ENCODE measurements at places on chromosomes 1 and 21.

- peak; percentile 47 for DNase-seq
Observed at GRCh38 chr1:79040424-79041082, 34.0 kb upstream of the ADGRL4 start.

DNA sequence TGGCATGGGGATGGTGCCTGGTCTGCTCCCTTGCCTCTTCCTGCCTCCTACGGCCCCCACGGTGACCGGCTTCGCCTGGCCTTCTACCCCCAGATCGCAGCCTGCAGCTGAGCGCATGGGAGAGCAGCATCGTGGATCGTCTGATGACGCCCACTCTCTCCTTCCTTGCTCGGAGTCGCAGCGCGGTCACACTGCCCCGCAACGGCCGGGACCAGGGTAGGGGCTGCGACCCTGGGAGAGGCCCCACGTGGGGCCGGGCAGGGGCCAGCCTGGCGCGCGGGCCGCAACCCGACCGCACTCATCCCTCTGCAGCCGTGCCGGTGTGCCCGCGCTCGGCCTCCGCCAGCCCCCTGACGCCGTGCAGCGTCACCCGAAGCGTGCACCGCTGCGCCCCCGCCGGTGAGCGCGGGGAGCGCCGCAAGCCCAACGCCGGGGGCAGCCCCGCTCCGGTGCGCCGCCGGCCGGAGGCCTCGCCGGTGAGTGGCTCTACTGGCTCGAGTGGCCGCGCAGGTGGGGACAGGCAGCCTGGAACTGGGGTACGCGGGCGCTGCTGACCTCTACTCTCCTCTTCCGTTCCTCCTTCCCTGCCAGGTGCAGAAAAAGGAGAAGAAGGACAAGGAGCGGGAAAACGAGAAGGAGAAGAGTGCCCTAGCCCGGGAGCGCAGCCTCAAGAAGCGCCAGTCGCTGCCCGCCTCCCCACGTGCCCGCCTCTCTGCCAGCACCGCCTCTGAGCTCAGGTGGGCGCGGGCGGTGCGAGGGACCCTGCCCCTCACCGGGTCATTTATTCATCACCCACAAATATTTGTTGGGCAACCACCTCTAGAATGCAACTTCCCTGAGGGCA, 20.4 kb downstream of the MAP7D1 start:
- DNase-seq, result no peak

DNA sequence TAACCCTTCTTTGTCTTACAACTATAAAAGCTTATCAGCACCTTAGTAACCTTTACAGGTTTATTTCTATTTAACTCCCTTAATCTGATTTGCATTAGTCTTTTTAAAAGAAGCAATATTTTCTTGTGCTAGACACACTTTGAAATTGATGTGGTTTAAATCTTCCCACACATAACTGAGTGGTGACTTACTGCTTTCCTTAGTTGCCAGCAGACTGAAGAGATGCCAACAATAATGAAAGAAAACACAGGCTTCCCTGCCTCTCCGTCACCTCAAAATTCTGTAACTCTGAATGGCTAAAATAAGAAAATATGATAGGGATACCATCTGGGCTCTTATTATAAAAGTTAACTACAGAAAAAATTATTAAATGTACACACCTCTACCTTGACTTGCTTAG, 196.8 kb downstream of the PTBP2 start:
- peak; percentile 81 for DNase-seq

DNA sequence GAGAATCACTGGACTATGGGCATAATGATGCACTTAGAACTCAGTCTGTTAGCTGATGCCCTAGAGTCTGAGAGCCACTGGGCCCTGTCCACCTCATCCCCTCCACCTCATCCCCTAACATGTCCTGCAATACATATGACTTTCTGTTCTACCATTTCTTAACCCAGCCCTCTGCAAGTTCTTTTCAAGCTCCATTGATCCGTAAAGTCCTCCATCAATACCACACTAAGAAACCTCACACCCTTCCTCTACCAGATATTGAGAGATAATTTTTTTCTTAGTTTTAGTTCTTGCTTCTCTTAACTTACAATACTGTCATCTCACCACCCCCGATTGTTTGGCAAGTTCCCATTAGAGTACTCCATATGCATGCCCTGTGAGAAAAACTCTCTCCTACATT, 22.1 kb downstream of the FCRL4 start:
- no peak for DNase-seq

DNA sequence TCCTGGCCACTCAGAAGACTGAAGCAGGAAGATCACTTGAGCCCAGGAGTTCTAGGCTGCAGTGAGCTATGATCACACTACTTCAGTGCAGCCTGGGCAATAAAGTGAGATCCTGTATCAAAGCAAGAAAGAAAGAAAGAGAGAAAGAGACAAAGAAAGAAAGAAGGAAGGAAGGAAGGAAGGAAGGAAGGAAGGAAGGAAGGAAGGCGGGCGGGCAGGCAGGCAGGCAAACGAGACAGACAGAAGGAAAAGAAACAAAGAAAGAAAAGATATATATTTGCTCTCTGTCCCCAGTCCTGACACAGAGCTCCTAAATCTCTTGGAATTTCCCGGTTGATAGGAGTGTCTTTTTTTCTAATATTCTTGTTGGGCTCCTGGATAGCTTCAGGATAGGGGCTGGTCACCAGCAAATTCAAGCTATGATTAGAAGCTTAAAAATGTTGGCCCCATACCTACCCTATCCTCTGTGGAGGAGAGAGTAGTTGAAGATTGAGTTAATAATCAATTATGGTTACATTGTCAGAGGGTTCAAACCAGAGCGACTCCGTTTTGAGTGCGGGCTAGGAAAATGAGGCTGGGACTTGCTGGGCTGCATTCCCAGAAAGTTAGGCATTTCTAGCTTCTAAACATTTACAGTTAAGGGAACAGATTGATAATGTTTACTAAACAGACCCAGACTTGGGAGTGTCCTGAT, 3.3 kb upstream of the MIGA1 start:
- no peak for DNase-seq

GRCh38 chr21:43866659-43867331, 1.8 kb downstream of the AGPAT3 start:
- no peak for DNase-seq

DNA sequence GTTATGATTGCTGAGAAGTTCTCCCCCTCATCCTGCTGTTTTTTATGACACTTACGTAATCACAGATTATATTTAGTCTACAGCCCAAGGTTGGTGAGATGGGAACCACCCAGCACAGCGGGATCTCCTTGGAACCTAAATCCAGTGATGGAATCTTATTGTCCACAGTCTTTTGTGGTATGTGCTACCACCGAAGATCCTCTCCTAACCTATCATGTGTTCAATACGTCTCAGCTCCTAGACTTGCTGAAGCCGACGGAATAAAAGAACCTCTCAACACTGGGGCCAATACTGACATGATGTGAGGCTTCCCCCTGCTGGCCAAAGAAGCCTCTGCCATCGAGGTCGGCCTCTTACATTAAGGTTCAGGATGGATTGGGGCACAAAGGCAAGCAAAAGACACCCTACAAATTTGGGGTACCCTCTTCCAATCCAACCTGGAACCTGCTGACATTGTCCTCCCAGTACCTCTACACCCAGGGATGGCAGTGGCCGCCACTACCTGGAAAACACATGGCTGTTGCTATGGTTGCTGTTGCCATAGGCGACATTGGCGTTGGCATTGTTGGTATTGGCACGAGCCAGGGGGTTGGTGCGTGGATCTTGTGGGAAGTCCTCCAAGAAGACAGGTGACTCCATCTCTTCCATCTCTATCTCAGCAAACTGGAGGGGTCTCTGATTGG, 19.4 kb upstream of the KIF21B start:
- peak; percentile 83 for DNase-seq

- no peak for DNase-seq
Observed at GRCh38 chr1:54583307-54583686, 35.3 kb downstream of the ACOT11 start.

DNA sequence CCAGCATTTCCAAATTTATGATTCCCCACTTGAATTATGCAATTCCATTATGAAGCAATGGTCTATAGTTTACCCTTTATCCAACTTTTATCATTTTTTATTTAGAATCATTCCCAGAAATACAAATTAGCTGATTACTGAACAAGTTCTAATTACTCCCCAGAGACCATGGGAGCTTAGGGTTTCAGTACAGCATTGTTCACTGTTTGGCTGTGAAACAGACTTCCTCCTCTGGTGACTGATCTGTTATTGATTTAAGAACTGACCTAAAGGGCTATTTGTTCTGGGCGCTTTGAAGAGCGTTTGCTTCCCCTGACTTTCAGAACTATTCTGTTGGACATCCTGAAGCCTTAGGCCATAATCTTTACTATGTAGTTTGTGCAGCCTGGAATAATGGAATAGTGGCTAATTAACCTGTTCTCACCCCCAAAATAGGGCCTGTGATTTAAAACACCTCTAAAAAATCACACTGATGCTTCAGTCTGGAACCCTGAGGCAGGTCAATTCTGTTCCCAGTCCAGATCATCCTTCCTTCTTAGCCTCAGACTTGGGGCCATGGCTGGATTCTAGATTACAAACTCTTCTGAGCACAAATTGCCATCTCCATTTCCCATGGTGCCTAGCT, 58.7 kb downstream of the ALG14 start:
- DNase-seq, result no peak

- DNase-seq, result peak; percentile 80
Observed at GRCh38 chr1:31745096-31745945, 18.8 kb downstream of the ADGRB2 start.

DNA sequence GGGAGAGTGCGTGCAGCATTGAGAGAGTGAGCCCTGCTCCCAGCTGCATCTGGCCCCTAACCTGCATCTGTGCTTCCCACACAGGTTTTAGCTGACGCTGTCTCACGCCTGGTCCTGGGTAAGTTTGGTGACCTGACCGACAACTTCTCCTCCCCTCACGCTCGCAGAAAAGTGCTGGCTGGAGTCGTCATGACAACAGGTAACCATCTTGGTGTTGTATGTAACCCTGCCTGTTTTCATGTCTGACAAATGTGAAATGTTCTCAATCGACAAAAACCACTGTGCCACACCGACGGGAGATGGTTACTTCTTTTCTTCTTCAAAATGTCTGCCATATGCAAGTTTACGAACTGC, 105.8 kb downstream of the ADARB1 start:
- no peak for DNase-seq

- DNase-seq, result no peak
Observed at GRCh38 chr1:113937146-113937545, 8.0 kb downstream of the HIPK1 start.

- DNase-seq, result peak; percentile 20
Observed at GRCh38 chr1:110424699-110425611, 17.5 kb upstream of the LAMTOR5 start.

GRCh38 chr1:219506473-219506899, 106.4 kb downstream of the ZC3H11B start:
- no peak for DNase-seq

DNA sequence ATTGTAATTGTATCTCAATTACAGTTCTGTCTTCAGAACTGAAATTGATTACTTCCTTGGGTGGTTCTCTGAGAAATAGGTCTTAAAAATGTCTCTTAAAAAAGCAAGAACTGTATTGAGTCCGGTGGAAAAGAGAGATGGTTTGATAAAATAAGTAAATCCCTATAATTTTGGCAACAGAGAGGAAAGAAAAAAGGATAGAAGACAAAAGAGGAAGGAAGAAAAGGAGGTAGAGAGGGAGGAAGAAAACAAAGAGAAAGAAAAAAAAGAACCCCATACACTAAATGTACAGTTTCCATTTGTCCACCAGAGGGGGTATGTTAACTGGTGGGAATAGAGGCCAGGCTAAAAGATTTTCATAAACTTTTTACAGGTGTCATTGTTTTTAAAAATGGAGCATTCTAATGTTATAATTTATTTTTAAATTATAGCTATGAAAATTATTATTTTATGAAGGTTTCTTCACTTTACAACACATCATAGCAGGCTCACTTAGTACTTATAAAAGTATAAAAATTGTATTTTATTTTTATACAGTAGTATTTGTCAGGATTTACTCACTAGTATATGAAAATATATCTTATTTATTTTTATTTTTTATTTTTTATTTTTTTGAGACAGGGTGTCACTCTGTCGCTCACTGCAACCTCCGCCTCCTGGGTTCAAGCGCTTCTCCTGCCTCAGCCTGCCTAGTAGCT, 2.1 kb upstream of the UBE2T start:
- DNase-seq, result peak; percentile 73

GRCh38 chr1:88998716-88999115, 6.3 kb upstream of the KYAT3 start:
- peak; percentile 70 for DNase-seq

DNA sequence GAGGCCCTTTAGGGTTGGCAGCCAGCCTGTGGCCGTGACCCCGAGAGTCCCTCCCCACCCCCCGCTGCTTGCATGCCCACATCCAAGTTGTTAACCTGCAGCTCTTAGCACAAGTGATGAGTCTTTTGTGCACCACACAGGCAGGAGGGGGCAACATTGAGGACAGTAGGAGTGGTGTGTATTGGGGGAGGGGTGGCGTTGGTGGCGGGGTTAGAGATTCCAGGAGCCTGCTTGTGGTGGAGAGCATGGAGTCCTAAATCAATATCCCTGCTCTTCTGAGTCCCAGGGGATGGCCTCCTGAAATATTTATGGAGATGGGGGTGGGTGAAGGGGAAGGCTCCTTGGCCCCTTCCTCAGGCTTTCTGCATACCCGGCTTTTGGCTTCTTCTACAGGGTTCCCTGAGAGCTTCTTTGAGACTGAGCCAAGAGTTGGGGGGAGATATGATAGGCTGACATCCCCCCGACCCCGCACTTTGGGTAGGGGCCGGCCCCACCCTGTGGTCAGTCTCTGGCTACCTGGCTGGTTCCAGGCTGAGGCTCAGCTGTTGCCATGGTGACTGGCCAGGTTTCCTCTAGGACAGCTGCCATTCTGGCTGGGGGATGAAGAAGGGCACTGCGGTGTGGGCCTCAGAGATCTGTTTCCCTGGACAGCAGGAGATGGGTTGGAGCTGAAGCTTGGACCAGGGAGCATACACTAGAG, 5.0 kb downstream of the CHRNB2 start:
- no peak for DNase-seq

- DNase-seq, result peak; percentile 48
Observed at GRCh38 chr1:201254625-201255478, 28.5 kb upstream of the PKP1 start.

DNA sequence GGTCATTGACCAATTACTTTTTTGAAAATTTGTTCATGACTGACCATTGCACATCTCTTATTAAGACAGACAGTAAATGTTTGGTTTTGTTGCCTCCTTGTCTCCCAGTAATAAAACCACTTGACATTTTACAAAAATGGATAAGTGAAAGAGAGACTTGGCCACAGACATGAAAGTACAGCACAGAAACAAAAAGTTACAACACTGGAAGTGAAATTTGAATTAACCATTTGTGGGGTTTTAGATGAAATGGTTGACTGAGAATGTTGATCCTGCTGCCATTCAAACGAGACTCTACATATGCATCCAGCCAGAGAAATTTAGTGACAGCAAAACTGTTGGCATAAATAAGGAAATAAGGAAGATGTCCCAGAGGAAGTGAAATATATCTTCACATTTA, 79.3 kb upstream of the B3GALT2 start:
- DNase-seq, result no peak

DNA sequence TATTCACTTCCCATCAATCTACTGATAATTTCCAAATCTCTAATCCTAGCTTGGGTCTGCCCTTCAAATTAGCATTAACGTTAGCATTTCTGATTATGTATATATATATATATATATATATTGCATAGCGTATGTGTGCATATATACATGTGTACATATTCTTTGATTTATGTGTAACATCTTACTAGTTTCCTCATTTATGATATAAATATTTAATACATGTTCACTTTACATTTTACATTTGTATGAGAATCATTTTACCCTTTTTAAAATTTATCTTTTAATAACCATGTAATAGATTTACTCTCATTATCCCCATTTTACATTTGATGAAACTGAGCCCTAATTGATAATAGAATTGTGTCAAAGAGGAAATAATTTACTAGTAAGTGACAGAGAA, 164.7 kb downstream of the ZNF648 start:
- DNase-seq, result no peak

Measured in GM23248 (cell line).